ENCODE measurements at places on chromosomes 16 and 17.

DNA sequence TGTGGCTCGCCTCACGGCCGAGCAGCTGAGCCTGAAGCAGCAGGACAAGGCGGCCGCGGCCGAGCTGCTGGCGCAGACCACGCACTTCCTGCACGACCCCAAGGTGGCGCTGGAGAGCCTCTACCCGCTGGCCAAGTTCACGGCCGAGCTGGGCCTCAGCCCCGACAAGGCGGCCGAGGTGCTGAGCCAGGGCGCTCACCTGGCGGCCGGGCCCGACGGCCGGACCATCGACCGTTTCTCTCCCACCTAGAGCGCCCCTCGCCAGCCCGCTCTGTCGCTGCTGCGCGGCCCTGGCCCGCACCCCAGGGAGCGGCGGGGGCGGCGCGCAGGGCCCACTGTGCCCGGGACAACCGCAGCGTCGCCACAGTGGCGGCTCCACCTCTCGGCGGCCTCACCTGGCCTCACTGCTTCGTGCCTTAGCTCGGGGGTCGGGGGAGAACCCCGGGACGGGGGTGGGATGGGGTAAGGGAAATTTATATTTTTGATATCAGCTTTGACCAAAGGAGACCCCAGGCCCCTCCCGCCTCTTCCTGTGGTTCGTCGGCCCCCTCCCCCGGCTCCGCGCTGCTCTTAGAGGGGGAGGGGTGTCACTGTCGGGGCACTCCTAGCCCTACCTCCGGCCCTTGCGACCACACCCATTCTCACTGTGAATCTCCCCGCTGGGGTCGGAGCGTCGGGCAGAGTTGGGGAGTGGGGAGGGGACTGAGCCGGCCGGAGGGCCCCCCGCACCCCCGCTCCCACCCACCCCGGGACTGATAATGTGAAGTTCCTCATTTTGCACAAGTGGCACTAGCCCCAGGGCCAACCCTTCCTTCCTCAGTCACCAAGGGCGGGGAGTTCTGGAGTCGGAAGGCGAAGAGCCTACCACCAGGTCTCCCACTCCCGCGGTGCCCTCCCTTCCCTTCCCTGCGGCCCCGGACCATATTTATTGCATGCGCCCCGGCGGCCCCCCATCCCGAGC, 4.0 kb downstream of the HIC1 start:
- no peak for DNase-seq

DNA sequence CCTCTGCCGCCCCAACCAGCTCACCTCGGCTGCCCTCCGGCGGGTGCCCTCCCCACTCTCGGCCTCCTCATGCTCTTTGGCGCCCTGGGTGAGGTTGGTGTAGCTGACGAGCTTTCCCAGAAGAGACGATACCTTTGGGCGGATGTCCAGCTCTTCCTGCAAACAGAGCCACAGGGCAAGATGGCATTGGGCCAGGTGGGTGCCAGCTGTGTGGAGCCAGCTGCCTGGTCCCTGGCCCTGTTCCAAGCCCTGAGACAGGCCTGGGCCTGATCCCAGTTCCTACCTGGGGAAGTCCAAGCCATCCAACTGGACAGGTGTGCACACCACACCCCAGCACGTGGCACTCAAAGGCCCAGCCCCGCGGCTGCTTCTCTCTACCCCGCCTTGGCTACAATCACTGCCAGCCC, 6.9 kb downstream of the SLC12A4 start:
- no peak for DNase-seq

DNA sequence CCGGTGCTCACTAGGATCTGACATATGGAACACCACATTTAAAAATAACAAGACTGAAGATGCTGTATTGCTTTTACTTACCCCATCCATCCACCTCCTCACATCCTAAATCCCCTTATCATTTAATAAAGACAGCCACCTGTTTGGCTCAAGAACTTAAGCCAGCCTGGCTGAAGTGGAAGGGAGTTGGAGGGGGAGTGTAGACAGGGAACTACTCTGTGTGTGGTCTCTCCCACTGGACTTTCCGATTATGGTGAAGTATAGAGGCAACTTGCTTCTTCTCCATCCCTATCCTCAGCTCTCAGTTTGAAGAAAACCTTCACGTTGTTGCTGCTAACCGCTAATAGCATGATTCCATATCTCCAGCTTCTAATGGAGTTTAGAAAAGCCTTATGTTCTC, 313.4 kb downstream of the CDH11 start:
- DNase-seq, result no peak

- no peak for DNase-seq
Measured at GRCh38 chr16:13342675-13343074, 441.3 kb downstream of the SHISA9 start.

DNA sequence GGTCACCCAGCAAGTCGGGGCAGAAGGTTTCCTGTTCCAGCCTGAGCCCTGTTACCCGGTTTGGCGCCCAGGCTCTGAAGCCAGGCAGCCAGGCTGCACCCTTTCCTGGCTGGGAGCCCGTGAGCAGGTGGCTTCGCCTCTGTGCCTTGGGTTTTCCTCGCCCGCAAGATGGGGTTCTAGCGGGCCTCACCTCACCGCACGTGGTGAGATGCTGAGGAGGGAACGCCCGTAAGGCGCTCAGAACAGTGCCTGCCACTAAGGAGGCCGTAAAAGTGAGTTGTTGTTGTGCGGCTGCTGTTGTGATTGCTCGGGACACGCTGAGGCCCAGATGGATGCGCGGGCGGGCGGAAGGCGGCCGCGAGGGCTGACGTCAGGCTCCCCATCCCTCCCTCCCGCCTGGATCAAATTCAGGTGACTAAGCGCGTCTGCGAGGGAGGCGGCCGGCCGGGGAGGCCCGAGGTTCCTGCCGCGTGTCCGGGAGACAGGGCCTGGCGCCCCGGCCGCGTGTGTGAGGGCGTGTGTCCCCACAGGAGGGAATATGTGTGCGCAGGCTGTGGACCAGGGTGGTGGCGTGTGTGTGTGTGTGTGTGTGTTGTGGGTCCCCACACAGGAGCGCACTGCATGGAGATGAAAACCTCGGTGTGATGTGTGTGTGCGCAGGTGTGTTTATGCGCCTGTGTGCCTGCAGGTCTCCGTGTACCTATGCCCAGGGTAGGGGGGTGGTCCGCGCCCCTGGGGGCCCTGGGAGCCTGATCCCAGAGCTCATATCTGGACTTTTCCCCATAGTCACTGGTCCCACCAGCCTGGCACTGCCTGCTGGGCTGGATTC, 4.3 kb downstream of the CAMKK1 start:
- no peak for DNase-seq
